SK-N-SH (cell line): ENCODE measurements at places on chromosomes 1 and 21. TPM values are rescaled to one million over a fixed set of nuclear protein-coding genes. Genes with fewer than 3 reads are reported as not detected.

RNU5D-1 gene
- polyA plus RNA-seq, result not detected in 2 replicates

MEGF6 gene
- 5.8 and 7.6 TPM in 2 replicates for polyA plus RNA-seq

KIRREL1 gene
- polyA plus RNA-seq, result 47.8 and 52.3 TPM in 2 replicates

PAPPA2 gene
- 0.02 and 0.03 TPM in 2 replicates for polyA plus RNA-seq

DNA sequence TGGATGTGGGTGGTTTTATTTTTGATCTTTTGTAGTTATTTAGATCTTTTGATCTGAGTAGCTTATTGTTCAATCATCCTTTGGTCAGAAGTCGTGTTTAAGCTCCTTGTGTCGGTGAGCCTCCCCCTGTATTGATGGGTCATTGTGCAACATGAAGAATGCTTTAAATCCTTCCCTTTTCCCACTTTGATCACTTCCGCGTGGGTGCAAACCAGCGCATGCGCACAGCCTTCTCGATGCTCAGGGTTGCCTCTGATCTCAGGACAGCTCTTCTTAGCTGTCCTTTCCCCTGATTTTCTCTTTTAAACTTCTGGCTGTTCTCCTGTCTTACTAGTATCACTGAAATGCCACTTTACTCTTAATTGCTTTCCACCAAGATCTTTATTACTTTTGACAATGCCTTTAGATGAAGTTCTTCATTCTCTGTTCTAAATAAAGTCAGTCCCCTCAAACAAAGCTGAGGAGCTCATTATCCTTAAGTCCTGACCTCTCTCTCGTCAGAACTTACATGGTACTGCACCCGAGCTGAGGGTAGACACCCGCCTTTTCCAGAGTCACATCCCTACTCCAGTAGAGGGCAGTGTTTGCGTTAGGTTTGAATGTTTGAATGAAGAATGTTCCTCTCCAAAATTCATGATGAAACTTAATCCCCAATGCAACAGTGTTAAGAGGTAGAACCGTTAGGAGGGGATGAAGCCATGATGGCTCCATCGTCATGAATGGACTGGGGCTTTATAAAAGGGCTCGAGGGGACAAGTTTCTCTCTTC is 547.9 kb upstream of the TMPRSS15 start:
- DNase-seq, result peak; percentile 8

- DNase-seq, result no peak
These were observed 19.7 kb downstream of the VASH2 start for GRCh38 chr1:212970085-212970484.

DNA sequence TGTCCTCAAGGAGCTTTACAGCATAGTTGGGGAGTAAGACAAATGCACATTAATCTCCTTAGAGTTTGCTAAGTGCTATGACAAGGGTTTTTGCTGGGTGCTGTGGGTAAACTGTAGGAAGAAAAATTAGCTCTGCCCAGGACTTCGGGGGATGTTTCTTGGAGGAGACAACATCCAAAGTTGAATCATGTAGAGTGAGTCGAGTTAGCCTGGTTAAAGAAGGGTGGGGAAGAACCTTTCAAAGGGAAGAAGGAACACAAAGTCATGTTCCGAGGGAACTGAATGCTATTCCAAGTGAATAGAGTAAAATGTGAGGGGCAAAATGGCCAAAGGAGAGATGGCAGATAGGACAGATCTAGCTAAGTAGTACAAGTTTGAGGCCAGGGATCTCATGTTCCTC is 17.1 kb downstream of the SPRTN start:
- DNase-seq, result no peak

GRCh38 chr1:234477386-234478151 is 1.4 kb downstream of the TARBP1 start:
- peak; percentile 25 for DNase-seq

DNA sequence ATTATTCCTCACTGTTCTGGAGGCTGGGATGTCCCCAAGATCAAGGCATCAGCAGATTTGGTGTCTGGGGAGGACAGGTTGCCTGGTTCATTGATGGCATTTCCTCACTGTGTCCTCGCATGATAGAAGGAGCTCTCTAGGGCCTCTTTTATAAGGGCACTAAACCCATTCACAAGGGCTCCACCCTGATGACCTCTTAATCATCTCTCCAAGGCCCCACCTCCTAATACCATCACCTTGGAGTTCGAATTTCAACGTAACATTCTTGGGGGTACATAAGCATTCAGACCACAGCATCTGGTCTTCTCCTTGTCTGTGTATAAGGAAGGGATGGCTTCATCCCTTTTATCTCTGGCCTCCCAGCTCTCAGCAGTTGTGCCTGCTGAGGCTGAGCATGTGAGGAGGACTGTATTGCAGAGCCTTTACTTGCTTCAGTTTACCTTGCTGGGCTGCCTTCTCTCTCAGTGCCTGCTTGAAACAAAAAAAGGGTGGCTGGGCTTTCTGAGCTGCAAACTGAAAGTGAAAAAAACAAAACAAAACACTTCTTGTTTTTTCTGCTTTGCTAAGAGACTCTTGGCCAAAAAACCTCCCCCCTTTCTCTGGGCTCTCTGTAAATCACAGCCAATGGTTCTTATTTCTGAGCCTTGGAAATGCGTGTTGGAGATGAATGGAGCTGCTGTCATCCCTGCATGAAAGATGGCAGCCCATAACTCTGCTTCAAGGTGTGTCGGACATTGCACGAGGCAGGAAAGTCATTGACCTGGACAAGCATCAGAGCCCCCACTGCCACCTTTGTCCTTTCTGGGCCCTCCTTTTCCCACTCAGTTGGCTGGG is 75.8 kb downstream of the RHOU start:
- no peak for DNase-seq

DNA sequence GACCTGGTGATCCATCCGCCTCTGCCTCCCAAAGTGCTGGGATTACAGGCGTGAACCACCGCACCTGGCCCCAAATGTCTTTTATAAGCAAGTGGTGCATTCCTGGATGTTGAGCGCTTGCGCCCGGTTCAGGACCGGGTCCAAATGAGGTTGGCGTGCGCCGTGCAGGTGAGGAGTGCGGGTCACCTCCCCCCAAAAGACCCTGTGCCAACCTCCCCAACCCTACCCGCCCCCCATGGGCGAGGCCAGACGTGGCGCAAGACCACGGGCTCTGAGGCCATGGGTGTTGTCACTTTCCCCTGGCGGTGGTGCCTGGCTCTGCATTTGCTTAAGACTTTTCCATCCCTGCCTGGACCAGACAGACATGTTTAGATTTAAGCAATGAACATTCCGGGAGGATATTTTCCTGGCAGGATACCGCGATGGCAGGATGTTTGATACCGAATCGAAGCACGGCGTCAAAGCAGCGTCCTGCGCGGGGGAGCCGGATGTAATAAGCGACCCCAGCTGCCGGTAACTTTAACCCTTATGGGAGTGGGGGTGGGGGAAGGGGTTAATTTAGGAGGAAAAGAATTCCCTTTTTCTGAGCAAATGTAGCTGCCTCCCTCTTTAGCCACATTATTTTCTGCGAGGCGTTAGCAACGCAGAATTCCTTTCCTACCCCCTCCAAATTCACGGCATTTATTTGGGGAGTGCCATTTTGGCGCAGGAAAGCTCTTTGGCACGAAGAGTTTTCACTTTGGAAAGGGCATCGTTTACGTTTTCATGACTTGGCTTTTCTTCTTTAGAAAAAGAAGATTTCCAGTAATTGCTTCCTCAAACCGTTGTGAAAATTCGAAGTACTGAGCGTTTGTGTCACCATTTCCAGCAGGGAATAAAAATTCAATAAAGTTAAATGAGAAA is 27.8 kb upstream of the RNF187 start:
- peak; percentile 82 for DNase-seq

GRCh38 chr1:191905781-191906180 is 252.5 kb upstream of the RGS18 start:
- no peak for DNase-seq

DNA sequence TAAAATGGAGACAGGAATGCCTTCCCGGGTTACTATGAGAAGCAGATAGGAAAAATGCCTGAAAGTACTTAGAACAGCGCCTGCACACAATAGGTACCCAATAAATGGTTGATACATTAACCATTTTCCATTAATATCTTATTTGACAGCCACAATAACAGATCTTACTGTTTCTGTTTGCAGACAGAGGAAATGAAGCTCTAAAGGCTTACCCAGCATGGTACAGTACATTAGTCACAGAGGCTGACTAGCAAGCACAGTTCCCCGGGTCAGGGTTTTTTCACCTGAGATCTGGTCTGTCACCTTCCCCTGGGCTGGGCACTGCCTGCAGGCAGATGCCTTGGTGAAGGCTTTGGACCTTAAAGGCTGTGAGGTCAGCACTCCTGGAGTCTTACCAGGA is 2.9 kb downstream of the TRIM63 start:
- DNase-seq, result no peak

- peak; percentile 47 for DNase-seq
These were observed 131.3 kb downstream of the CACHD1 start for GRCh38 chr1:64601207-64601606.

DNA sequence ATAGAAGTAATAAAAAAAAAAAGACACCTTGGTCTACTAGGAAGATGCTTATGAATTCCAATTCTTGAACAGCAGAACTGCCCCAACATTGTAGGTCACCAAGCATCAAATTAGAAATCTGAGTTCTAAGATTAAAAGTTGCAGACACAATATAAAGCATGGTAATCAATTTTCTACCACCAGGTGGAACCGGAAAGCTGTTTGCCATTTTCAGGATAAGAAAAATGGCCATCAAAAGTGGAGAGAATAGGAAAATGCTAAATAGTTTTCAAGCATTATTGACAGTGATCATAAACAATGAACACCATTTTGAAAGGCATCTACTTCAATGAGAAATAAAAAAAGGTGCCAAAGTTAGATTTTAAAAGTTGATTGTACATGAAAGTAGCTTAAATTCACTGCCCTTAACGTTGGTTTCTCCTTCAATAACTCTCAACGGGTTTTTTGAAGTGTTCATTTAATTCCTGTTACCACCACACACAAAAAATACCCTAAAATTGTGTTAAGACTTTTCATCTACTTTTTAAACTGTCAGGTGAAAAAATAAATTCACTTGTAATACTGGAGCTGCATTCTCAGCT is 252.9 kb downstream of the KCNT2 start:
- DNase-seq, result peak; percentile 2

GRCh38 chr1:212466898-212467650 is 34.4 kb downstream of the NENF start:
- no peak for DNase-seq

DNA sequence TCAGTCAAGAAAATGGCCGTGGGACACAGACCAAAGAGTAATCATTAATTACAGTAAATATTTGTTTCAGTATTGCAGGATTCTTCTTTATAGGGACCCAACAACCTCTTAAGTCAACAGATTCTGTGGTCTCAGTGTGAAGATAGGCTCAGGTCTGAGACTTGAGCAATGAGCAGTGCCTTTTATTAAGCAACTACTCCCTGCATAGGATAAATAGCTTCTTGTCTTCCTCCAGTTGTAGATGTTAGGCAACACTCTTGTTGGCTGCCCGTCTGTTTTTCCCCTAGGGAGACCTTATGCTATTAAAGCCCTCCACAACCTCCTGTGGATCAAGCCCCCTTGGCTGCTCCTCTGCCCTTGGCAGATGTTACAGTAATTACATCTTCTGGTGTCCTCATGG is 1.8 kb upstream of the OMA1 start:
- no peak for DNase-seq

GRCh38 chr1:237045278-237046016 is 3.5 kb downstream of the RYR2 start:
- DNase-seq, result no peak
